Frontal cortex (tissue), 4 donors: ENCODE measurements at places on chromosomes 6 and 20.
A peak's percentile ranks its signal among the peaks of the same experiment; 100 is the strongest.

DNA sequence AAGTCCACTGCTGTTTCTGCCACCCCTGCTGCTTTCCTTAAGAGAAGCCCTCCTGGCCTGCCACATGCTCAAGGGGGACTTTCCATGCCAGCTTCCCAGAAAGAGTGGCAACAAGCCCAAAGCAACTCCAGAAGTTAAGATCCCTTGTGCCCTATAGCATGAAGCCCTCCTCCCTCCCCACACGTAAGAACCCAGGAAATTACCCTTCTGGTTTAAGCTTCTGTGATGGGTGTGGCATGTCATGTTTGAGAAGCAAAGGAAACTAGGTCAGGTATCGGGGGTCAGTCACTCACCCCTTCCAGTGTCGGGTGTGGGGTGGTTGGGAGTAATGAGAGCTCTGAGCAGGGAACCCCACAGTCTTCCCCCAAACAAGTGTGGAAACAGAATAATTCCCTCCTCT is 196.1 kb downstream of the LRFN2 start:
- DNase-seq, result no peak

GRCh38 chr6:117906507-117906957 is 532 bp upstream of the SLC35F1 start:
- DNase-seq, result no peak

DNA sequence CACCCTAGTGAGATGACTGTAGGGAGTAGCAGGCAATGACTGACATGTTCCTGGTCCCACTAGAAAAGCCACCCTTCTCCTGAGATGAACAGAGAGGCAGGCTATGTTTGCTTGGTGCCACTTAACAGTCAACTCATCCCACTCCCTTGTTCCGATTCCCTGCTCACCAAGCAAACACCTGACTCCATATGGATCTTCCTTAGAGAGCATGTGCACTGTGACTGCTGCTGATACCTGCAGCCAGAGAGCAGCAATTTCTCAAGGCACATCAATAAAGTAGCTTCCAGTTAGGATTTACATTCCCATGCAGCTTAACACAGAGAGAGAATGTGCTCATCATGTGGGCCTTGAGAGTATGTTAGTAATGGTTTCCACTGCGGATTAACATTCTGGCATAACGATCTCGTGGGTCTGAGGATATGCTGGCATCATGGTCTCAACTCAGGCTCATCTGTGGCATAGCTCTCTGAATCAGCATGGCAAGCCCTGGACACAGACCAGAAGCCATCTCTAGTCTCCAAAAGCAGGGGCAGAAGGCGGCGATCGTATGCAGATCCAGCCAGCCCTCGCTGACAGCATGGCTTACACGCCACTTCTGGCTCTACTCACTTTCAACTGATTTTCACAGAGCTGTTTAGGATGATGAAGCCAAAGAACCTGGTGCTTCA is 43.9 kb downstream of the ATXN1 start:
- no peak for DNase-seq

DNA sequence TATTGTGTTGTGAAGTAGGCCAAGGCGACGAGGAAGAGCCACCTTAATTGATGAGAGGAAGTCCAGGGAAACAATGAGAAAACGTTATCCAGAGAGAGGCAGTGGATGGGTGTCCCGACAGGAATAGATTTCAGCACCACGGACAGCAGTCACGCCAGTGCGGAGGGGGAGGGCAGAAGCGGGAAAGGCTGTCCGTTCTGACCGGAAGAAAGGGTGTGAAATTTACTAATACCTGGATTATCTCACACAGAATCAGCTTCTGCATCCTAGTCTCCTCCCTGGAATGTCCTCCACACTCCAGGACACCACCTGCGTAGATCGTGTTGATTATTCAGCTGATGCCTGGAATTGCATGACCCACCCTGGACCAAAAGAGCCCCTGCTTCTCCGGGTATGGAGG is 7.4 kb upstream of the BPIFA3 start:
- peak; percentile 41 for DNase-seq

DNA sequence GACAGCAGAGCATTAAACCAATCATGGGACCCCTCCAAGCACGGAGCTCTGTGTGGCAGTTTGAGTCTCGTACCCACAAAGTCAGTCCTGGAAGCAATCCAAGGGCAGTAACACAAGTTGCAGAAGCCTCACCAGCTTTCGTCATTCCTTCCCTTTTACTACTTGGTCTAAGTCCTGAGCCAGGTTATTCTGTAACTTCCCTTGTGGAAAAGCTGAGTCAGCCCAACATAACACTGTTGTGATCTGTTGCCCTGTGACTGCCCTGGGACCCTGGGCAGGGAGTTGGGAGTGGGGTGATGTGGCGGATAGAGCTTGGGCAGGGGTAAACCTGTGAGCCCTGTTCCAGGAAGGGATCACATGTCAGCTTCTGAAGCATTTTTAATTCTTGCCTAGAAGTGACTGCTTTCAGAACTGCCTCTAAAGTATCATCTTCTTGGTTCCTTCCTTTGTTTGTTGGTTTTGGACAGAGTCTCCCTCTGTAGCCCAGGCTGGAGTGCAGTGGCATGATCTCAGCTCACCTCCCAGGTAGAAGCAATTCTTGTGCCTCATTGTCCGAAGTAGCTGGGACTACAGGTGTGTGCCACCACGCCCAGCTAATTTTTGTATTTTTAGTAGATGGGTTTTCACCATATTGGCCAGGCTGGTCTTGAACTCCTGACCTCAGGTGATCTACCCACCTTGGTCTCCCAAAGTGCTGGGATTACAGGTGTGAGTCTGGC is 183.7 kb upstream of the JAG1 start:
- DNase-seq, result peak; percentile 9

DNA sequence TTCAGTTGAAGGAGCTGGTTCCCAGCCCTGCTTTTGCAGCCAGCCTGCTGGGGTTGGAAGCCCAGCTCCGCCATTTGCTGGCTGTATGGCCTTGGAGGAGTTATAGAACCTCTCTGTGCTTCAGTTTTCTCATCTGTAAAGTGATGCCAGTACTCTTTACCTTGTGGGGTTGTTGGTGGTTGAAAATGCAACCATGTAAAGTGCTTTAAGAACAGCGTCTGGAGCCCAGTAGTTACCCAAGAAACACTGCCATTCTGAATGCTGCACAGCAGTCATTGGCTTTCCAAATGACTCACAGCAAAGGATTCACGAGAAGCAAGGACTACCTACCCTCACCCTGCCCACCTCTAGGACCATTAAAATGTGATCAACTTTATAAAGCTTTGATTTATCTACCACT is 154.4 kb downstream of the F13A1 start:
- no peak for DNase-seq

- peak; percentile 17 for DNase-seq
Measured at GRCh38 chr20:19828232-19828631, 70.2 kb downstream of the RIN2 start.

- DNase-seq, result no peak
Measured at GRCh38 chr20:45908084-45908483, 3.9 kb downstream of the PLTP start.

- no peak for DNase-seq
Measured at GRCh38 chr6:157383471-157383870, 2.5 kb downstream of the ZDHHC14 start.

- DNase-seq, result no peak
Measured at GRCh38 chr6:17724341-17724740, 17.6 kb upstream of the NUP153 start.

DNA sequence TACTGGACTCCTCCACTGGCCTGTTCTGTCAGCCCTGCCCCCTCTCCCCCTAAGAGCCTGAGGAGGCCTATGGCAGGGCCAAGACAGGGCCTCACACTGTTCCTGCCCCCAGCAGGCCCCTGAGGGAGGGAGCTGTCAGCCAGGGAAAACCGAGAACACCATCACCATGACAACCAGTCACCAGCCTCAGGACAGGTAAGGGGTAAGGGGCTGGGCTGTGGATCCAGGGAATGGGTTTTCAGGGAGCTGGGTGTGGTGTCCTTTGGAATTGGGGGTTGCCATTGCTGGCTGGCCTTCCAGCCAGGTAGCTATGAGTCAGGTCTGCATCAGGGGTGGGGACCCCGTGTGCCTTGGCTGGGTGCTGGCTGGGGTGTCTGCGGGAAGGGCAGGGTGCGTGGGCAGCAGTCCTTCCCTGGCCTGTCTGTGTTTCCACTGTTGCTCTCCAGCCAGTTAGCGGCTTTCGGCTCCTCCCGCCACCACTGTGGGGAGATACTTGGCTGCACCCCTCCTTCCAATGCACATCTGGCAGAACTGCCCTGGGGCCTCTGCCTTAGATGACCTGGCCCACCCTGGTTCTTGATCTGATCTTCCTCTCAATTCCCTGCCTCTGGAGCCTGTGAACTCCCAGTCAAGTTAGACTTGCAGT is 3.9 kb downstream of the SLC29A1 start:
- no peak for DNase-seq

GRCh38 chr20:42594011-42594410 is 595.7 kb downstream of the PTPRT start:
- DNase-seq, result no peak

DNA sequence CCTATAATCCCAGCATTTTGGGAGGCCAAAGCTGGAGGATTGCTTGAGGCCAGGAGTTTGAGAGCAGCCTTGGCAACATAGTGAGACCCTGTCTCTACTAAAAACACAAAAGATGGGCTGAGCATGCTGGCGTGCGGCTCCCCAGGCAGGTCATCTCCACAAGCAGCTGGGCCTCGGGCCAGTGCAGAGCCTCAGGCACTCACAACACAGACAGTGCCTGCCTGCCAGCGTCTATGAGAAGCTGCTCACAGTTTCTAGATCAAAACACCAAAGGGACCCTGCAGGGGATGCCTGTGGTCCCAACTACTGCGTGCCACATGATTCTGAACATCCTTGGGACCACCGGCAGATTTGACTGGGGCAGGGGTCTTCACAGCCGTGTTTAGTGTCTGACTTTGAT is 59.4 kb downstream of the GINS1 start:
- no peak for DNase-seq

- DNase-seq, result no peak
Measured at GRCh38 chr6:127576874-127577273, at the start of gene C6orf58. Gene C6orf58, plus strand, starts transcription at chr6:127577174. Its CDS starts 12 bp downstream, at chr6:127577186.

- DNase-seq, result no peak
Measured at GRCh38 chr6:111356551-111356950, 126.5 kb downstream of the REV3L start.

DNA sequence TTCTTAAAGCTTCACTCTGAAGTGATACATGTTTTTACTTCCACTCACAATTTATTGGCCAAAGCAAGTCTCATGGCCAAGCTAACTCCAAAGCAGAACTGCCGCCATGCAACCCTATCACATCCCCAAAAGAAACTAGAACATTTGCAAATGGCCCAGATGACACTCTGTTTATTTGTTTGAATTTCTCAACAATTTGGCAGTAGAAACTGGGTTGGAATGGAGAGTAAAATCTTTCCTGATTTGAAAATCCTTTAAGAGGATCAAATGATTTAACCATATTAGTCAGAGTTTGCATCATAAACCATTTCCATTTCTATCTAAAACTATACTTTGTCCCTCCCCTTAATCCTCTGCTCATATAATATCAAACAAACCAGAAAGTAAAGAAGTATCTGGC is 39.1 kb upstream of the E2F3 start:
- DNase-seq, result no peak

DNA sequence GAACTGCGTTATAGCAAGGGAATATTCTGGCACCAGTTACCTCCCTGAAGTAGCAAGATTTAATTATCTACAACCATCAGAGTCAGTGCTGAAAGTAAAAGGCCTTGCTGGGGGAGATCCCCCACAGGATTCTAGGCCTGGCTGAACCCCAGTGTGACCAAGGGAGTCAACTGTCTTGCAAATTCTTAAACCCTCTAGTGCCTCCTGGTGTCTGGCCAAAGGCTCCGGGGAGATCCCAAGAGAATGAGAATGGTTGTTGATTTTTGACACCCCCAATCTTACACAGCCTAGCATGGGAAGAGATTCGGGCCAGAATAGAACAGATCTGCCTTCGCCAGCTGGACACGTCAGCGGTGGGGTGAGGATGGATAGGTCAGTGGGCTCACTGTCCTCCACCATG is 179.4 kb downstream of the ERMARD start:
- no peak for DNase-seq

DNA sequence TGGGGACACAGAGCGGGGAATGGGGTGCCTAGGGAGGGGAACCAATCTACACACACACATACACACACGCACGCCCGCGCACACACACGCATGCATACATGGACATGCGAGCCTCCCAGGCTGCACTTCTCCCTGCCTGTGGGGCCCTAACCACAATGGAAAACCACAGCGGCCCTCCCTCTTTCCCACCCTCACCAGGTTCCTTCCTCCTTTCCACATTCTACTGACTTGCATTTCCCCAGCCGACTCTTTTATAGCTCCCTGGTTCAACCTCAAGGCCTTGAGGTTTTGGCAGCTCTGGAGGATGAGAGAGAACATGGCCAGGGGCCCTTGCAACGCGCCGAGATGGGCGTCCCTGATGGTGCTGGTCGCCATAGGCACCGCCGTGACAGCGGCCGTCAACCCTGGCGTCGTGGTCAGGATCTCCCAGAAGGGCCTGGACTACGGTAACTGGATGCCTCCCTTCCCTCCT is at the start of gene BPI:
Gene BPI, plus strand, starts transcription at position 249 of the 472 bp plus-strand sequence. Its CDS starts 68 bp downstream, at position 317.
- no peak for DNase-seq

DNA sequence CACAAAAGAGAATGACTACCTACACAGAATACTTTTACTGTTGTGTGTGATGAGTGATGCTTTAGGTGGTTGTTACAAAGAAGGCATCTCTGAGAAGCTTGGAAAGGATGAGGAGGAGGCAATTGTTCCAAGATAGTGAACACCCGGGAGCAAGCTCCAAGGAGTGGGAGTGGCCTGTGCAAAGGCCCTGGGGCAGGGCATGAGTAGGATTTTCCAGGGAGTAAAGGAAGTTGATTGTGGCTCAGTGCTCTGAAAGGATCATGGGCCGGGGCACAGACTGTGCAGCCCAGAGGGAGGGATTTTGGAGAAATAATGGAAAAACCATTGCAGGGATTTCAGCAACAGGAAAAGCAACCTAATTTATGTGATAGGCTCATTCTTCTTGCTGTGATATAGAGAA is 264.3 kb downstream of the CDH26 start:
- no peak for DNase-seq

- no peak for DNase-seq
Measured at GRCh38 chr6:142339968-142340658, 38.3 kb downstream of the ADGRG6 start.

GRCh38 chr6:107786709-107787588 is 37.2 kb downstream of the SCML4 start:
- DNase-seq, result no peak

GRCh38 chr20:38805958-38806854 is 709 bp downstream of the PPP1R16B start:
- DNase-seq, result peak; percentile 52

DNA sequence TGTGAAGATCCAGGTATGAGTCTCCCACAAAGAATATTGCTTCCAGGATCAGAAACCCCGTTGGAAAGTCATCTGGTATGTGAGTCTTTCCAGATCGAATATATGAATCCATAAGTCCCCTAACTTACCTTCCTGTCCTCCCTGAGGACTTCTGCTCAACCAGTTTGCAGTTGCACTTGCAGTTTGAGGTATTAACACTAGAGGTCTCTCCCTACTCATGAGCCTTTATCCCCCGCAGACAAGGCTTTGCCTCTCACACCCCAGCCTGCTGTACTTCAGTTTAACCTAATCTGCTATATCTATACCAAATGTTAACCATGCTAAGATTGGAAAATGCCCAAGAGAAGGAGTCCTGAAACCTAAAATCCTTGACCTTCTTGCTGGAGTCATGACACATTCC is 135.3 kb upstream of the DEFB112 start:
- DNase-seq, result no peak

GRCh38 chr6:53279293-53279692 is 69.5 kb downstream of the ELOVL5 start:
- no peak for DNase-seq
